ENCODE measurements at places on chromosomes 2 and 18.

- DNase-seq = peak; percentile 78
Measured at GRCh38 chr2:8761529-8762164, 75.8 kb downstream of the KIDINS220 start.

DNA sequence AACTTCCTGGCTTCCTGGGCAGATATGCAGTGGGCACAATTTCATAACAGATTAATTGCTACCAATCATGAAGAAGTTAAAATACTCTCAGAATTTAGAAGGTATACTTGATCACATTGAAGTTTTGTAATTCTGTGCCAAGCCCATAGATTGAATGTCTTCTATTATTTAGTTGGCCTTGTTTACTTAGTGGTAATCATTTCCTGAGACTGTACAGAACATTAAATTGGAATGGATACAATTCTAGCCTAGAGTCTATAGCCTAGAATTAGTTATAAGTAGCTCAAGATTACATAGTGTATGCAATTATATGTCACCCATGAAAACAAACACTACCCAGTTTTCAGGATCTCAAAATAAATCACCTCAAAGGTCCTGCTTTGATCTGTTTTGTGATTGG is 615.8 kb downstream of the XIRP2 start:
- DNase-seq = no peak

GRCh38 chr2:71078624-71079023 is 10.2 kb downstream of the NAGK start:
- no peak for DNase-seq

DNA sequence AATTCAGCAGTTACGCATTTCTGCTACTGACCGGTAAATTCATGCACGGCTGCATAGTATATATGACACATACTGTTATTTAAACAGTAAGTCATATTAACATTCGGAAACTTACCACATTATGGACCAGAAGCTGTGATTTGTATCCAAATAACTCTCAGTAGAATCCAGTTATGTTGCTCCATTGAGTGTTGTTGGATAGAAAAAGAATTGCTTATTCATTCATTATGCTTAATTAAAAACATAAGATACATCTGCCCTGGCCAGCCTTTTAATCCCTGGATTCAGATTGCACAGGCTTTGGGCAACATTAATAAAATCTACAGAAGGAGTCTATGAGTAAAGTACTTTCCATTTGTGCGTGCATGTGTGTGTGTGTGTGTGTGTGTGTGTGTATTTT is 111.3 kb downstream of the CPS1 start:
- no peak for DNase-seq

GRCh38 chr2:160813506-160813858 is 319.9 kb upstream of the RBMS1 start:
- no peak for DNase-seq

DNA sequence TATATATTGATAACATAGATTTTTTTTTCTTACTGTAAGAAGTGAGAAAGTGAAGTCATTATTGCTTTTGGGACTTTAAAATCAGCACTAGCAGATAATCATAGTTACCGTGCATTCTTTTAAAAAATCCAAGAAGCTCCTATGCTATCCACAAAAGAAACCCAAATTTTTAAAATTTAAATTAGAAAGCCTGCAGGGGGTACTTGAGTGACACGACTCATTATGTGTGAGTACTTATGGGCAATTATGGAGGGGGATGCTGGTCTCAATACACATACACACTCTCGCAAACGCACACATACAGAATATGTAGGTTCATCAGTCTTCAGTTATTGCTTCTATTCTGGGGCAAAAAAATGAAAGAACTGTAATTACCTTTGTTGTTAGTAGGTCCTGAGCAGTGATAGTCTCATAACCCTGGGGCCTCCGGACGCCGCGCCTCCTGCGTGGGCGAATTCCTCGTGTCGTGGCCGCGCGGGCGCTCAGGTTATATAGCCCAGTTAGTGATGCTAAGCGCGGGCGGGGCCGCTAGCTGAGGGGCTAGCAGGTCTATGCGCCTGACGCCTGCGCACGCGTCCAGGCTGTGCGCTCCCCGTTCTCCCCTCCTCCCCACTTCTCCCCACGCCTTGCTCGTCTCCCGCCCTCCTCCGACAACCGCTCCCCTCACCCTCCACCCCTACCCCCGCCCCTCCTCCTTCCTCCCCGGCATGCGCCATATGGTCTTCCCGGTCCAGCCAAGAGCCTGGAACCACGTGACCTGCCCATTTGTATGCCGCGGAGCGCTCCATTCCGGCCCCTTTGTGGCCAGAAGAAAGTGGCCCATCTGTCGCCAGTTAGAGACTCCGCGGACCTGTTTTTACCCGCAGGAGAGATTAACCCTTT is at the start of gene NEUROD1:
TSS of gene NEUROD1 (minus strand) at position 463 of the 882 bp plus-strand sequence. CDS start 1,657 bp downstream, outside the sequence.
- DNase-seq = no peak

DNA sequence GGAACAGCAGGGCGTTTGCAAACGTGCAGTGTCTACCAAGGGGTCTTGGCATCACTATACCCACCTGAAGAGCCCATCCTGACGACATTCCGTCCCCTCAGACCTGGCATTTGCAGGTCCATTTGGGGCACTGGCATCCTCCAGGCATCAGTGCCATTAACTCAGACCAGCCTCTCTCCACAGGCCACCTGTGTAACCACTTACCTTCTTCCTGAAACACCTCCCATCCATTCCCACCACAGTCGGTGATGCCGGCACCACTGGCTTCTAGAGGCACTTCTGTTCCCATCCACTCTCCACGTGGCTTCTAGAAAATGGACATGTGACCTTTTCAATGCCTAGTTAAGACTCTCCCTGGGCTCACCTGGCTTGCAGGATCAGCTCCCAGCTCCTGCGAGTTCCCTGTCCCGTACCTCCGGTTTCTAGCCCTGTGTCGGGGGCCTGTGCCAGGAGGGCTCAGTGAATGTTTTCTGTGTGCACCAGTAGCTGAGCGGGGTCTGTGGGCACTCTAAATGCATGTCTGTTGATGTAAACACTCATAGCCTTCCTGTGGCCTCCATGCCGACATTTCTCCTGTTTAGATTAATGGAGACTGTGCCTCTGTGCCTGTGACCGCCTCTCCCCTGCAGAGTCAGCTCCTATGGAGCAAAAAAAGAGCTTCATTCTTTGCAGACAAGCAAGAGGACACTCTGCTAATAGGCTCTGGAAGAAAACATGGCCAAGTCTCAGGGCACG is 458.0 kb upstream of the HS6ST1 start:
- DNase-seq = no peak

DNA sequence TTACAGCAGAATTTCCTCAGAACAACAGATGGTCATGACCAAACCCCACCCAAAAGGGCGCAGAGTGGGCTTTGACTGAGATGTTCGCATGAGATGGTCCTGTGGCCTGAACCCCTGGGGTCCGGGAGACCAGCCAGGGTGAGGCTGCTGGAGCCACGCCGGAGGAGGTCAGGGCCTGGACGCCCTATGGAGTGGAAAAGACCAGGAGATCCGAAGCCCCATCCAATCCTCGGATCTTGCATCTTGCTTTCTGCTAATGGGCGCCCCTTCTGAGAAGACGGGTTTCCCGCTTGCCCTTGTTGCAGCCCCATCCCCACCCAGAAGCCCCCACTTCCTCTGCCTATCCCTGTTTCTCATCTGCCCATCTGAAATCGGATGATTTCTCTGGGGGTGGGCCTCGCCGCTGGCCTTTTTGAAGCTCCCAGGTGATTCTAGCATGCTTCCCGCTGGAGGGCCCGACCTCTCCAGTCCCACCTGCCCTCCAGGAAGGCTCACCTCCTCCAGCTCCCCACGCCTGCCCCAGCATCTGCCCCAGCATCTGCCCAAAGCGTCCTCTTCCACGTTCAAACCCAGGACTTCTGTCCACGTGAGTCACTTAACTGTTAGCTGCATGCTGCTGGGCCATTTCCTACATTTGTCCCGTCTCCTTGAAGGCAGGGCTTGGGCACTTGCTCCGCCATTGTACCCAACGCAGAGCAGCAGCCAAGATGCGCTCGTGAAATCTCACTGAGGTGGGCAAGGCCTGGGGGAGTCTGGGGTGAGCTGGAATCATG is 4.3 kb upstream of the CNDP1 start:
- no peak for DNase-seq

GRCh38 chr2:179186126-179186525 is 78.5 kb downstream of the SESTD1 start:
- no peak for DNase-seq

GRCh38 chr2:98155291-98155690 is 68.3 kb downstream of the VWA3B start:
- no peak for DNase-seq

DNA sequence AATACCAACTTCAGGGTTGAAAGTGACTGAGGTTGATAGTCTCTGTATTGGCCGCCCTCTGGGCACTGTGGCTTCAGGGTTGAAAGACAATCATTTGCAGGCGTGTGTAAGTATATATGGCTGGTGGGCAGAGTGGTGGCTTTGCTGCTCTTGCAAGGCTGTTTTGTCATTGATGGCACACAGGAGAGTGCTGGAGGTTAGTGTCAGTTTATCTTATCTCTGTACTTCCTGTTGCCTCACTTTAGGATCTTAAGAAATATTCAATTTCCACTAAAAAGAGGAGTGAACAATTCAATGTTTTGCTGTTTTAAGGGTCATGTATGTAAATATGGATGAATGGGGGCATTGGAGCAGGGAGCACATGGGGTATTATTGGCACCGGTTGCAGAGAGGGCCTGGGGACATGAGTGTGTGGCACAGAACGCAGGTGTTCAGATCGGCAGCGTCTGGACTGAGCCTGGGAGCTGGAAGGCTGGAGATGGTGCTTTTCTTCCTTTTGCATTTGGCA is 51.5 kb downstream of the NCK2 start:
- DNase-seq = no peak

DNA sequence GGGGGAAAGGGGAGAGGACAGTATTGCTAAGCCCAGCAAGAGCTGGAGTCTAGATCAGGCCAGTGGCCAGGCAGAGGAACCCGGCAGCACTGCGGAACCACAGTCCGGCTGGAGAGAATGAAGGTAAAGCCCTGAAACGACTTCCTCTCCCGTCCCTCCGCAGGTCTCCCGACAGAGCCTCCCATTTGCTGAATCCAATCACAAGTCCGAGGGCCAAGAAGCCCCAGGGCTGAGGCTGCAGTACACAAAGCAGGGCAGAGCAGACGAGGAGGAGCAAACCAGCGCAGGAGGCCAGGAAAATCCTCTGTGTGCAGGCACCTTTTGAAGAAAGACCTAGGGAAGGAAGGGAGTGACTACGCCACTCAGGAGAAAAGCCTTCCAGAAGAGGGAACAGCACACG is 104.4 kb downstream of the OSBPL1A start:
- no peak for DNase-seq

DNA sequence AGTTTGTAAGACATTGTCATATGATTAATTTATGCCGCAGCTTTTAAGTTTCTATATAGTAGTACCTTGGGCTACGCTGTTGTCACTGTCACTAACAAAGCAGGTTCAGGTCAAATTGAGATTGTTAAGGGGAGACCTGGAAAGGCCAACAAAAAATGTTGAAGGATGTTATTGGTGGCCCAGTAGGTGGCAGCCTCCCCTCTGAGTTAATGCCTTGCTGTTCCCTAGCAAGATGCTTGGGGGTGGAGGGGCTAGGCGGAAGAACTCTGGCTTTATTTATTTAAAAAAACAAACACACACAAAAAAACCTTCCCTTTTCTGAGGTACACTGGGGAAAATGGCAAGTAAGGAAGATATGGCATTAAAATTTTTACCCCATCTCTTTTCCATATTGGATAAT is 128.3 kb upstream of the ATP5MC3 start:
- no peak for DNase-seq

GRCh38 chr18:58338961-58339592 is 289.8 kb downstream of the ALPK2 start:
- no peak for DNase-seq

- no peak for DNase-seq
Measured at GRCh38 chr2:241882091-241882625, 12.6 kb downstream of the RTP5 start.

GRCh38 chr2:9103663-9104277 is 100.3 kb upstream of the MBOAT2 start:
- no peak for DNase-seq

- no peak for DNase-seq
Measured at GRCh38 chr18:68564961-68565360, 149.9 kb downstream of the TMX3 start.

DNA sequence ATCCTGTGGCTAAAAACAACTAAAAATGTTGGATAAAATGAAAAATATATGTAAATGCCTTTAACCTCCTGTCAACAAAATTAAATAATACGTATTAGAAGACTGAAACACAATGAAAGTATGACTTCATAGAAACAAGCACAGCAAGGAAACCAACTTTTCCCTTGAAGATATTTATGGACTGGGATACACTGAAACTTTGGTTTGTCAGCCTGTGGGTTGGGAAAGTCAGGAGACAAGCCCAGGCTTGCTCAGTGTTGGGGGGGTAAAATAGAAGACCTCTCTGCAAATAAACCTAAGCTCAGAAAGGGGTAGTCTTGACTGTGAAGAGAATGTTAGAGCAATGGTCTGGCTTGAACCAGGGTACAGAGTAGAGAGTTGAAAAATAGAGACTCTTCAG is 454.5 kb downstream of the FBXO15 start:
- DNase-seq = no peak

Measured in foreskin melanocyte (primary cell).